Daoy (cell line): ENCODE measurements at places on chromosomes 1 and 21. TPM values are rescaled to one million over a fixed set of nuclear protein-coding genes. Genes with fewer than 3 reads are reported as not detected.

DNA sequence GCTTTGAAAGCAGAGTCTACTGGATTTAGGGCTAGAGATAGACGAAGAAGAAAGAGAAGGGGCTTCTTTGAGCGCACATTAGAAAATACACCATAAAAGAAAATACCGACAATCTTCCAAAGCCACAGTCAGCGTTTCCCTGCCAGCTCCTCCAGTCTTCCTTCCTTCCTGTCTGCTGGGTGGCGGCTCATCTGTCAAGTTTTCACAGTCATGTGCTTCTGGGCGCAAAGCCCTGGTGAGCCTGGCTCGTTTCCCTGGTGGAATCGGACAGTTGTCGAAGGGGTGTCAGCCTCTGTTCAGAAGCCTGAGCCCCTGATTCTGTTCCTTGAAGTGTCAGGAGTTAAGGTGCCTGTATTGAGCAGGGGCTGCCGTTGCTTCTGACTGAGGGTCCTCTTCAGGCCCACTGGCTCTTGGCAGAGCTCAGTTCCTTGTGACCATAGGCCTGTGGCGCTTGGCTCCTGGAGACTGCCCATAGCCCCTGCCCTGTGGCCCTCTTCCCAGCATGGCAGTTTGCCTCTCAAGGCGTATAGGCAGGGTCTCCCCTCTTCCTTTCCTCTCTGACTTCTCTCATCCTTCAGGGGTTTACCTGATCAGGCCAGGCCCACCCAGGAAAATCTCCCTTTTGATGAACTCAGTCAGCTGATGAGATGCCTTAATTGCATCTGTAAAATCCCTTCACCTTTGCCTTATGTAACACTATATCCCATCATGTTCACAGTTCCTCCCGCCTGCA, 58.6 kb downstream of the ADARB1 start:
- DNase-seq = no peak

TXNDC12 gene
- 103 and 128 TPM in 2 replicates for total RNA-seq

TMEM269 gene
- 0.03 TPM in 1 of 2 replicates, not detected in the other for total RNA-seq

KCNK2 gene
- 0.80 and 1.3 TPM in 2 replicates for total RNA-seq

DNA sequence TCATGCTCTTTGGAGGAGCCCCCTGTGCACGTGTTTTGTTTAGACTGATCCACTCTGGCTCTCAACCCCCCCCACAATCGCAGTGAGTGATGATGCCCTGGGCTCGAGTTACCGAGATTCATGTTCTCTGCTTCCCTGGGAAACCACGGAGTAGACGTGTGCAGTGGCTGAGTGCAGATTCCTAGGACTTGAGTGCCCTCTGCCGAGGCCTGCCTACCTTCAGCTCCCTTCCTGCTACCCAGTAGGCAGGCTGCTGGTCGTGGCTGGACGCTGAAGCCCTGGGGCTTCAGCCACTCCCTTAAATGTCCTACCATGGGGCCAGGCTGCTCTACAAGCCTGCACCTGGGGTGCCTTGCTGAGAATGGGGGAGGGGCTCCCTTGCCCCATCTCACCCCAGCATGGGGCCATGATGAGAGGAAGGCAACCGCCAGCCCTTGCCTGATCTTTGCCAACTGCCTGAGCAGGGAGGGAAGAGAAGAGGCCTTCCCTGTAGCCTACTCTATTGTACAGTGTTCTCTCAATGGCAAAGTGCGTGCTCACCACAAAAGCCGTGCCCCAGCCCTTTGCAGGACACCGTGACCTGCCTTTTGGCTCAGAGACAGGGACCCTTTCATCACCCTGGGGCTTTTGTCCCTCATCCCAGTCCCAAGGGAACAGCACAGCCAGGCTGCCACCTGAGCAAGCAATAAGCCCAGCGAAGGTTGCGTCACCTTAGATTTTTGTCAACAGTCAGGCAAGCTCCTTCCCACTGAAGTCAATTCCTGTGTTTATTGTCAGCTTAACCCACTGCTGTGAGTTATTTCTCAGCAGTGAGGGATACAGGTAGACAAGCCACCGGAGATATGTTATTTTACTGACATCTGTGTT, 4.1 kb upstream of the GRIK3 start:
- peak; percentile 85 for DNase-seq

UMODL1 gene
- 0.24 and 0.80 TPM in 2 replicates for total RNA-seq

- DNase-seq = no peak
These were observed 50.6 kb downstream of the FAAP20 start for GRCh38 chr1:2143814-2144500.

GRCh38 chr1:39639305-39640130, at the start of gene HEYL:
HEYL (minus strand) TSS chr1:39639643; CDS start chr1:39639625, 18 bp downstream.
- DNase-seq = no peak

TIAM1 gene
- 17.8 and 19.9 TPM in 2 replicates for total RNA-seq

FOXO6 gene
- total RNA-seq = 0.06 and 0.80 TPM in 2 replicates

BARHL2 gene
- not detected in 2 replicates for total RNA-seq

GRCh38 chr1:207813946-207814345, 62.1 kb downstream of the CD46 start:
- no peak for DNase-seq

PLCH2 gene
- total RNA-seq = 0.06 TPM in 1 of 2 replicates, not detected in the other

CCDC27 gene
- not detected in 2 replicates for total RNA-seq

DNA sequence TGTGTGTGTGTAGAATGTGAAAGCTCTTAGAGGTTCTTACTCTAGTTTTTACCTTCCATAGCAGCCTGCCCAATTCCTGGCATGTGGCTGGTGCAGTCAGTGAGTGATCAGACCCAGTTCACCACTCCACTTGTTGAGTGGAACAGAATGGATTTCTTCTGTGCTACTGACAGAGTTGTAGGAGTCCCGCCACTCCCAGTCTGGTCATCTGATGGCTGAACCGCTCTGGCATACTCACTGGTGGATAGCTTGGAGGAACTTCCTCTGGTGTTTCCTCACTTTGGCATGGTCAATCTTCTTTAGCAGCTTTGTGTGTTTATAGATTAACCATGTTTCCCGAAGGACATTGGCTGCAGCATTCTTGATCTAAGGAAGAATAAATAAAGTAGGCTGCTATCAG, 106.7 kb upstream of the ADAR start:
- DNase-seq = no peak

DNA sequence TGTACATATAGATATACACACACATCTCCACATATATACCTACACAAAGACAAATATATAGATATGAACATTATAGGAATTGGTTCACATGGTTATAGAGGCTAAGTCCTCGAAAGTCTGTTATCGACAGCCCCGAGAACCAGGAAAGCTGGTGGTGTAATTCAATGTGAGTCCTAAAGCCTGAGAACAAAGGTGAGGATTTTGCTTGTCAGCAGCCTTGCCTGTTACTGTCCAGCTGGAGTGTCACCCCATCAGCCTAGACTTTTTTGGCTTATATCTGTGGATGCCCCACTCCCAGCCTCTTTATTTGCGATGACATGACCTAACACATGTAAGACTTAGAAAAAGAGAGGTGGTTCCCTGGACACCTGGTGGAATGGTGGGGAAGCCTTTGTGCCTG, 97.0 kb downstream of the GIPC2 start:
- no peak for DNase-seq

DNA sequence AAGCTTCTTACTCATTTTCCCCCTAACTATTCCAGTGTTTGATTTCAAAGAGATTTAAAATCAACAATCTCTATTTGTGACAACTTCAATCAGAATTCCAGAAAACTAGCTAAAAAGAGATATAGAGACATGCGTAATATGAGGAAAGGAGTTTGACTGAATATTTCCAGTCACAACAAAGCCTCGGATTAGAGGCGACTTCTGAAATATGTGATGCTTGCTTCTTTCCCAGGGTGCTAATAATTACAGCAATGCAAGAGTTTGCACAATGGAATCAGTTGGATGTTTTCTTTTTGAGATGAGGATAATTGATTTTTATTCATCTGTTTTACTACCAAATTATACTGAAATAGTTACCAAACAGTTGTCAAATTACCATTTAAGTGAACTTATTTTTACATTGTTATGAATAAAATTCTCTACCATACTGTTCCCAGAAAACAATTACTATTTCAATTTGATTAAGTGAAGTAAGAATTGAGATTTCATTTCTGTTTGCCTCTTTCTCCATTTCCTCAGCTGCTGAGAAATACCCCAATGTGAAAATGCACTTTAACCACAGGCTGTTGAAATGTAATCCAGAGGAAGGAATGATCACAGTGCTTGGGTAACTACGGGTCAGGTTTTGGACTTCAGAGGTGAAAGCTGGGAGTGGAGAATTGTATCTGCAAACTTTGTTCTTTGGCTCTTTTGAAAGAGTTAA, 28.1 kb downstream of the KMO start:
- DNase-seq = no peak

TFF1 gene
- not detected in 2 replicates for total RNA-seq

- no peak for DNase-seq
These were observed at the start of gene ADCY10 for GRCh38 chr1:167913895-167914496. ADCY10 (minus strand) TSS chr1:167914134; CDS start chr1:167905140, 8,994 bp downstream.

DNA sequence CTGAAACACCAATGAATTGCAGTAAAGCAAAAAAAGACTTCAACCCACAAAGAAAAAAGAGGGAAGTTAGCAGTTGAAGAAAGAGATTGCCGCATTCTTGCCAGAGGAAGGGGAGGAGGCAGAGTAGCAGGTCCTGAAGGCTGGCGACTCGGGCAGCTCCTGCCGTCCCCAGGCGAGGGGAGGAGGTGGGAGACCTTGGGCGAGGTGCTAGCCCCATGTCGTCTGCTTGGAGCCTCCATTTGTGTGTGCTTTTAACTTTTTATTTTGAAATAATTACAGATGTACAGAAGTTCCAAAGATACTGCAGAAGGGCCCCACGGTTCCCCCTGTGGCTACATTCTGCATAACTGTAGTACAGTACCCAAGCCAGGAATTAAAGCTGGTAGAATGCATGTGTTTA, 6.7 kb downstream of the TRPM2 start:
- DNase-seq = no peak

DNA sequence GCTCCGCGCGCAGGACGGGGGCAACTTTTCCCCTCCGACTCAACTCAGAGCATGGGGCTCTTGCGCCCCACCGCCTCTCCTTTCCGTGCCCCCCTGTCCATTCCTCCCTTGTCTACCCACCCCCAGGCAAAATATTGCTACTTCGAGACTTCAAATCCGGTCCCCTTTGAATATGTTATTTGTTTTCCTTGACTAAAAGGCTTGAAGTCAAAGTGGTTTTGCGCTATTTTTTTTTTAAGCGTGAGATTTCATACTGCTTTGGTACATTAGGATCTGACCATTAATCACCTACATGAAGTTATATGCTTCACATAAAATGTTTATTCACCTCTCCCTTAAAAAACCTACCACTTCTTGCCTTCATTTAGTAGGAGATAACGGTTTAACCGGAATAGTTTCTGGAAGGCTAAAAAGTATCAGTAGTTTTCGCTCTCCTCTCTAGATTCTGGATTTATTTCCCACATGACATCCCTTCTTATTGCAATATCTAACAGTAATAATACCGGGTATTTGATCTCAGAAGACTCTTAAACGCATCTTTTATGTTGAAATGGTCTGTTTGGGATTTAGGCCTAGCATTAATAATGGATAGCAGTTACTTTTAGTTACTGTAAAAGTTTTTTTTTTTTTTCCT, 1.6 kb downstream of the NFIA start:
- no peak for DNase-seq

ANKRD35 gene
- not detected in 2 replicates for total RNA-seq

- peak; percentile 28 for DNase-seq
These were observed 125.4 kb downstream of the TBX15 start for GRCh38 chr1:118862755-118863154.

- DNase-seq = no peak
These were observed 103.4 kb upstream of the ADAR start for GRCh38 chr1:154711416-154711815.

GABPB2 gene
- 3.5 and 4.5 TPM in 2 replicates for total RNA-seq

NOS1AP gene
- 0.06 TPM in 1 of 2 replicates, not detected in the other for total RNA-seq

- DNase-seq = no peak
These were observed 19.1 kb downstream of the SMIM12 start for GRCh38 chr1:34840426-34840825.

DNA sequence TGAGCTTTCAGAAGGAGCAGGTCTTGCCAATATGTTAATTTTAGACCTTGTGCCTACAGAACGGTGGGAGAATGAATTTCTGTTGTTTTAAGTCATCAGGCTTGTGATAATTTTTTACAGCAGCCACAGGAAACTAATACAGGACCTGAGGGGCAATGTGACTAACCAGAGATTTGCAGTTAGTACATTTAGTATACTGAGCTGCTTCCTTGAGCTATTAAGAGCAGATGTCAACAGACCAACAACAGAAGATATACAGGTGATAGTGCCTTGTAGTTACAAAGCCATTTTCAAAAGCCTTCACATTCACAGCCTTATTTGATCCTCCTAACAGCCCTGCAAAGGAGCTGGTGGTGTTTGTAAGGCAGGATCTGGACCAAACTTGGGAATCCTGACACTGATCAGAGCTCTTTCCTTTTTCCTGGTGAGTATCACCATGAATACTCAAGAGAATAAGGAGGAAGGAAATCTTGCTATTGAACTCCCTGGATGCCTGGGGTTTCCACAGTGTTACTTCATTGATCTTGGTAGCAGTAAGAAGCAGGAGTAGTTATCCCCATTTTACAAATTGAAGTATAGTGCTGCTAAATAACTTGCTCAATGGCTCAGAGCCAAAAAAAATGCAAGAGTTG, 4.7 kb upstream of the SLAMF1 start:
- DNase-seq = no peak

DNA sequence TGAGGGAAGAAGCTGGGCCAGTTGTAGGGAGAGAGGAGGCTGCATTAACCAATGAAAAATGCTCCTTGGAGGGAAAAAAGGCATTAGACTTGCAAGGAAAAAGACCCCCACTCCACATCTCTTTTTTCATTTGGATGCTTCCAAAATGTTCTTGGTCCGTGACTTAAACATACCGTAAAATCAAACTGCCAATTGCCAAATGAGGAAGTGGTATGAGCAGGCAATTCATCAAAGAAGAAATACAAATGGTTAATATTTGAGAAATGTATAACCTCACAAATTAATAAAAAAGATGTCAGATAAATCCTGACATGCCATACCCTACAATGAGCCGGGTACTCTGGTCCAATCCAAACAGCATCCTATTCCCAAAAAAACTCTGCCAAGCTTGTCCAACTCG, 30.6 kb downstream of the KANK4 start:
- DNase-seq = no peak

GRCh38 chr1:201593200-201593921, 54.4 kb downstream of the NAV1 start:
- DNase-seq = peak; percentile 94

GRCh38 chr21:44534688-44535087, 5.3 kb downstream of the KRTAP10-1 start:
- no peak for DNase-seq

DNA sequence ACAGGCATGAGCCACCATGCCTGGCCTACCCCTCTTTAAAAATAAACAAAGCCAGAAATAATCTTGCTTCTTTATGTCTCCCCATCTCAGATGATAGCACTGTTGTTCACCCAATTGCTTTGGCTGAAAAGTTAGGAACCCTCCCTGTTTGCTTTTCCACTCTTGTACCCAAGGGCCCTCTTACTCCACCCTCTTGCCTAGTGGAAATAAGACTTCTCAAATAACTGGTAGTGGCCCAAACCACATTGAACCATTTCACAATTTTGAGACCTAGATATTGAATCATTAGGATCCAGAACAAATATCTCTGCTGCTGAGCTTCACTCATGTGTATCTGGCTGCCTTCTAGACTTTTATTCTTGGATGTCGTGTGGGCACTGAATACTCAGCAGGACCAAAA, 37.7 kb downstream of the RNF220 start:
- no peak for DNase-seq

- DNase-seq = no peak
These were observed 61.6 kb downstream of the ADAMTS1 start for GRCh38 chr21:26783466-26784195.

- DNase-seq = no peak
These were observed 446.8 kb upstream of the CXADR start for GRCh38 chr21:17066006-17066405.

S100A1 gene
- total RNA-seq = 0.40 TPM in 1 of 2 replicates, not detected in the other

SAMSN1 gene
- 0.63 TPM in 1 of 2 replicates, not detected in the other for total RNA-seq
